Amniotic epithelial cell (primary cell): ENCODE measurements at places on chromosomes 2 and 18.
A peak's percentile ranks its signal among the peaks of the same experiment; 100 is the strongest.

DNA sequence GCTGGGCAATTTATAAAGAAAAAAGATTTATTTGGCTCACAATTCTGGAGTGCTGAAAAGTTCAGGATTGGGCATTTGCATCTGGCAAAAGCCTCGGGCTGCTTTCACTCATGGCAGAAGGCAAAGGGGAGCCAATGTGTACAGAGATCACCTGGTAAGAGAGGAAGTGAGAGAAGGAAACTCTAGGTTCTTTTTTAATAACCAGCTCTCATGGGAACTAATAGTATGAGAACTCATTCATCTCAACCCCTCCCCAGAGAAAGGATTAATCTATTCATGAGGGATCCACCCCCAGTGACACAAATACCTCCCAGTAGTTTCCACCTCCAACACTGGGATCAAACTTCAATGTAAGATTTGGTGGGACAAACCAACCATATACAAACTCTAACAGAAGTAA is 129.0 kb downstream of the EVA1A start:
- no peak for DNase-seq

DNA sequence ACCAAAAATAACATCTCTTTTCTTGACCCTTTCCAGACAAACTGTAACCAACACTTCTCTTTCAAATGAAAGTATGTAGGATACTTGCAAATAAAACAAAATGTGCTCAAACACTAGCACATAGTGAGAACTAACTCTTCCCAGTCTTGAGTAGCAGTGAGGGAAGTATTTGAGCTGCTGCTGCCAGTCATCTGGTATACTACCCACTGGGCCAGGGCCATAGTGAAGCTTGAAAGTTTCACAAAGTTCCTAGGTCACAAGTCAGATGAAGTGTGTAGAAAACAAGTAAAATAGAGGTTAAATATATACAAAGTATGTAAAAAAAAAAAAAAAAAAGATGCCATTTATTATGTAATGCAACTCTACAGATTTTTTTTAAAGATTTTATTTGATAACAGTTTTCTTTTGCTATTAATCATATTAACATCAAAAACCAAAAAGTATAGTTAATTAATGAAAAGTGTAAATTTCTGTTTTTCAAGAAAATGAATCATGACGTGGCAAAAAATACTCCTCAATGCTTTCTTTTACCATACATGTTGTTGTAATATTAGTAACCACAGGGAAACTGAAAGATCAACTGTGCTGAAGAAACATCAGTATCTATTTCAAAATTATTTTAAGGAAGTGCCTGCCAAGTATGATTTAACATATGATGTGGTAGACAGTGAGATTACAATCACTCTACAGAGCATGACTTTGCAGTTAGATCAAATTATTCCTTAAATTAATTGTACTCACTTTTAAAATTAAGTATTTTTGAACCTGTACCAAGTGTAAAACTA is 21.6 kb upstream of the TRIB2 start:
- peak; percentile 68 for DNase-seq

DNA sequence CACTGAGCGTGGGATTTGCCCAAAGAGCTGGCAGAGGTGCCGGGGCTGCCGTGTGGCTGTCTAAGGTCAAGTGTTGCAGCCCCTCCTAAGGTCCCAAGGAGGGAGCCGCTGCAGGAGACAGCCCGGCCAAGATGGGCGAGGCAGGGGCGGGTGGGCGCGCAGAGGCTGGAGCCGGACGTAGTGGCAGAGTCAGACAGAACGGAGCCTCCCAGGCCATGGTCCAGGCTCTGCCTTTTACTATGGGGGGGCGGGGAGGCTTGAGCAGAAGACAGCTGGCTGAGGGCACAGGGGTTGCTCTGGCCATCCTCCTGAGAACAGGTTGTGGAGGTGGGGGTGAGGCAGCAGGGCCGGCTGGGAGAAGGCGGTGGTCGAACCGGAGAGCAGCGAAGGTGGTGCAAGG is 27.5 kb upstream of the PRLH start:
- DNase-seq, result no peak

DNA sequence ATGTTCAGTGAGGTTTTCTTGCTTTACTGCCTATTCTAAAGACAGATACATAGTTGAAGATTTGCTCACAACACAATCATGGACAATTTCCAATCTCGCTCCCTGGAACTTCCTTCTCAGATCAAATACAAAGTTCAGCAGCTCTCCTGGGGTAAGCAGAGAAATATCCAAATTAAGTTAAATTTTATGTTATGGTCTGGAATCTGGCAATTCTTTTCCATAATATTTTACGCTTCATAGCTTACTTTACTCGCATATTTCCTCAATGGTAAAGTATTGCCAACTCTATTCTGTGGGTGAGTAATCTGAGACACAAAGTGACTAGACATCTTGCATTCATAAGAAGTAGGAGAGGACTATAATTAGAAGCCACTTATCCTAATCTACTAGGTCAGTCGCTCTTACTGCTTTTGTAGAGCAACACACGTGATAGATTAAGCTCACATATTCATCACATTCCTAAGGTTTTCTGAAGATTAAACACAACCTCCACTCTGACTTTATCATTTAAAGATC is 529.4 kb downstream of the CCDC85A start:
- DNase-seq, result peak; percentile 74

DNA sequence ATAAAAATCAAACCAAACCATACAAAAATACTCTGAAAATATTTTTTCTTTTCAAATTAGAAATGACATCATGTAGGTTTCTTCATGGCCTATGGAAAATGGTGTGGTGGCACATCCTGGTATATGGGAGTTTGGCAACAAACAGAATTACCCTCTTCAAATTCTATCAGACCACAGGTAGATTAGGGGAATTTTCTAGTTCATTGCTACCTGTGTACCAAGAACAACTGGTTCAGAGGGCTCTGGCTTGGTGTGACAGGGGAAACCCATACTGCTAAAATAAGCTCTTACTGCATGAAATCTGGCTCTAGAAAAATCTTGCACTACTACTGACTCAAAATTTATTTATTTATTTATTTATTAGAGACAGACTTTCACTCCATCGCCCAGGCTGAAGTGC is 63.4 kb upstream of the PELI1 start:
- DNase-seq, result no peak

GRCh38 chr2:1690056-1690775 is 54.1 kb downstream of the PXDN start:
- peak; percentile 55 for DNase-seq

- no peak for DNase-seq
These were observed 295.6 kb upstream of the DLGAP1 start for GRCh38 chr18:4750393-4751346.

DNA sequence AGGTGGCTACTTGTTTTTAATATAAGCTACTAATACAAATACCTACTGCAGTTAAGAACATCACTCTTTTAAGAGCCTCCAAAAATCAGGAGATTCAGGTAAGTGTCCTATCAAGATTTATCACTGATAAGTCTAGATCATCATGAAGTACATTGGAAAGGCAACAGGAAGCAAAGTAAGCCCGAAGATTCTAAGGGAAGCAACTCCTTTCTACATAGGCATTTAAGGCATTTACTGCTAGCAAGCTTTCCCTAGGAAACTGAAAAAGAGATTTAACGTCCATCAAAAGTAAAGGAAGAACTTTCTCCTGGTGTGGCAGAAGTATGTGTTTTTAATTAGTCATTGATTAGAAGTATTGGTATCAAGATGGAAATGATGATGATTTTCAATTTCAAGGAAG is 3.7 kb downstream of the STK17B start:
- peak; percentile 43 for DNase-seq

- DNase-seq, result no peak
These were observed 55.9 kb downstream of the PLA2R1 start for GRCh38 chr2:160006475-160006874.

GRCh38 chr2:216299588-216299987 is 72.7 kb downstream of the MARCHF4 start:
- peak; percentile 7 for DNase-seq

DNA sequence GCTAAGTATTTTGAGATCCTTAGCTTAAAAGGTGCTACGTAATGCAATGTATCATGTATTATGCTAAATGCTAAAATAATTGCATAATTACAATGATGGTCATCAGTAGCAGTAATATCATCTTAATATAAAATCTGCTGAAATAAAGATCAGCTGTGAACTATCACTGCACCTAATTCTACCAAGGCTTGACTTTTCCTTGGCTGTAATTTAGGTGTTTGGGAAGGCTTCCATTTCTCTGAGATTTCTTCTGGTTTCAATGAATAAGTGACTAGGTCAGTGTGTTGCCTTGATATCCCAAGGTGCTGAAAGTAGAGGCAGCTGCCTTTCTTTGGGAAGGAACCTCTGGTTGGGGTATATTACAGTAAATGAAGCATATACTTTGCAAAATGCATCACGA is 376.1 kb downstream of the STK39 start:
- DNase-seq, result no peak

DNA sequence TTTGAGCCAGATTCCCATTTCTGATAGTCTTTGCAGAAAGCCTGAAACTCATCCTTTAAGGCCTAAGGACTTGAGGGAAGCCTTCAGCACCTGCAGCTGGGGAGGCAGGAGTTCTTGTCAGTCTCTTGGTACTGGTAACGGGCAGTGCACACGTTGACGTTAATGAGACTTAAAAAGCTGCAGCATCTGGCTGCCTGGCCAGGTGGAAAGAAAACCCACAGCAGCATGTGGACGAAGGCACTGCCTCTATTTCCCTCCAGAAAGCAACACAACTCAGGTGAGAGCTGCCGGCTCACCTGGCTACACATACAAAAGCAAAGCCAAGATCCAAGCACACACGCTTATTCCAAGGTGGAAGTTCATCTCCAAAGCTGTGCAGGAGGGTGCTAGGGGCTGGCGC is 178.8 kb downstream of the ANAPC1 start:
- DNase-seq, result no peak

GRCh38 chr2:122704109-122704563 is 948.7 kb downstream of the TSN start:
- no peak for DNase-seq

DNA sequence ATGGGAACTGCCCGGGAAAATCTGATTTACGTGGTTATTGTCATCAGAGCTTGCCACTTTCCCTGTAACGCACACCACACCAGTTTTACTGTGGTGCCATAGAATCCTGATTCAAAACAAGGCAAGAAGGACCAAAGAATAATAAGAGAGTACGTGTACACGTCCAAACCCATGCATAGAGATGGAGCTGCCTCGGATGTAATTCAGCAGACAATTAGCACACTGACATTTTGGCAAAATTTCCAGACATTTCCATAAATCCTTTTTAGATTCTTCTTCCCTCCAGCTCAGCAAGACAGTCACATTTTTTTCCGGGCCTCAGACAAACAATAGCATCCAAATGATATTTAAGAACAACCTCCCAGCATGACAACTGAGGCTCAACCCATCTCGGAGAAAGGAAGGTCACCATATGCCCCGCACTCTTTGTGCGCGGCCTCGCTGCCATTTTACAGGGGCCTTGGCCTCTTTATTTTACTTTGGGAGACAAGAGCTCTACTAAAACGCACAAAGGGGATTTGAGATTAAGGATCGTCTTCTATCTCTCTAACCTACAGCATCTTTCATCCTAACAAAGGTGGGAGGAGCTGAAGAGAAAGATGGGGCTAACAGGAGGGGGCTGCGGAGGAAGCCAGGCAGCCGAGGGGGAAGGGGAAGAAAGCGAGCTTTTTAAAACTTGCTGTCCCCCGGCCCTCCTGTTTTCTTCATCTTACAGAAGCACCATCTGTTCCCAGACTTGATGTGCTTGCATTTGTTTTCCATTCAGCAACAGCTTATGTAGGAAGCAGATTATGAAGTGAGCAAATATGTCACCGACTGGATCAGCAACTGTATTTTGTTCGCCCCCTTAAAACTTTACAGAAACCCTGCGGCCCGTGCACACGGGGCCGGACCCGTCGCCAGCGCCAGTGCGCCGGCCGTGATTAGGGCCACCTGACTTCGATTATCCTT is 61.0 kb downstream of the CDCA7 start:
- DNase-seq, result no peak

DNA sequence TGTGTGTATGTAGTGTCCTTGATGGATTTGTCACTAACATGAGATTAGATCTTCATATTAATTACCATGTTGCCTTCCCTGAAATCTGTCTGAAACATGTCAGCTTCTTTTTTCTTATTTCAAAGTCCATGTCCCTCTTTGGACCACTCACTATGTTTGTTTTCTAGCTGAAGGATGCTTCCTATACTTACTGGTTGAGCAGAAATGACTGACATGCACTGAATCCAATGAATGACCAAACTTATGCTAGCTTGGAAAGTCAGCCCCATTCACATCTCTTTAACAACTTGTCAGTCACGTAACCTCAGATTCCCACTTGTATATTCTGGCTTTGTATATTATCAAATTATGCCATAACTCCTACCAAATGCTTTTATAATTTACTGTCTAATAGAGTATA is 69.9 kb upstream of the STK39 start:
- DNase-seq, result no peak

DNA sequence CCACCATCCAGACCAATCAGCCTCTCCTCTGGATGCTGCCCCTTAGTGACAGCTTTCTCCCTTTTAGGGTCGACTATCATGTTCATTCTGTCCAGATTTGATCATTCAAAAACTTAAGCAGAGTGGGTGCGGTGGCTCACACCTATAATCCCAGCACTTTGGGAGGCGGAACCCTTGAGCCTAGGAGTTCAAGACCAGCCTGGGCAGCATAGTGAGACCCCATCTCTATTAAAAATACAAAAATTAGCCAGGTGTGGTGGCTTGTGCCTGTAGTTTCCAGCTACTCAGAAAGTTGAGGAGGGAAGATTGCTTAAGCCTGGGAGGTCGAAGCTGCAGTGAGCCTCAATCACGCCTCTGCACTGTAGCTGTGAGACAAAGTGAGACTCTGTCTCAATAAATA is 68.3 kb upstream of the ZCCHC2 start:
- DNase-seq, result no peak

DNA sequence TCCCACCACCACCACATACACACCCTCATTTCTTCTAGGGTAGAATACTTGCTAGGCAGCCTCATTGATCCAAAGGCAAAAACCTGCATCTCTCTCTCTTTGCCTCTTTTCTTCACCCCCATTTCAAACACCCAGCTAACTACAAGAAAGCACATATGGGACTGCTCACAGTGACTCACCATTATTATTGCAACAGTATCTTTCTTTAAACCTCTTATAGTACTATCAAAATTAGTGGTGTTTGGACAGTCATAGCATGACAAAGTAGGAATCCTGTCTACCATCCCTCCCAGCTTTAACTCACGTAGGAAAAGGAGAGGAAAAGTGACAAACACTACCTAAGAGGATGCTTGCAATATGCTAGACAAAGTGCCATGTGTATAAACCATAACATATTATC is 422.5 kb upstream of the CRIM1 start:
- DNase-seq, result no peak

GRCh38 chr2:241393524-241394196 is 37.6 kb downstream of the FARP2 start:
- DNase-seq, result no peak

- DNase-seq, result no peak
These were observed 35.4 kb downstream of the ARHGEF4 start for GRCh38 chr2:130871843-130872740.
